Inflammatory macrophage treated with lipopolysaccharide for 1 hour (primary cell): ENCODE measurements at places on chromosomes 11 and 22.
A peak's percentile ranks its signal among the peaks of the same experiment; 100 is the strongest.

- DNase-seq: no peak
Measured at GRCh38 chr11:120198787-120199469, 11.9 kb upstream of the OAF start.

DNA sequence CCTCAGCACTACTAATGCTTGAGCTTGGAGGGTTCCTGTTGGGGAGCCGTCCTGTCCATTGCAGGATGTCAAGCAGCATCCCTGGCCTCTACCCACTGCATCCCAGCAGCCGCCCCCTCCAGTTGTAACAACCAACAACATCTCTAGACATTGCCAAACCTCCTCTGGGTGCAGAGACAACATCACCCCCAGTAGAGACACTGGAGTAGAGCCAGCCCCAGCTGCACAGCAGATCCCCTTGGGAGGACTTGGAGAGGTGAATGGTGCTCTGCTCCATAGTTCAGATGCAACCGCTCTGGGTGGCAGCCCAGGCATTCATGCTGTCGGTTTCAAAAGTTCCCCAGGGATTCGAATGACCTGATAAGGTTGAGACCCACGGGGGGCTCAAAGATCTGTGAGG lies 259.0 kb downstream of the MN1 start:
- no peak for DNase-seq

DNA sequence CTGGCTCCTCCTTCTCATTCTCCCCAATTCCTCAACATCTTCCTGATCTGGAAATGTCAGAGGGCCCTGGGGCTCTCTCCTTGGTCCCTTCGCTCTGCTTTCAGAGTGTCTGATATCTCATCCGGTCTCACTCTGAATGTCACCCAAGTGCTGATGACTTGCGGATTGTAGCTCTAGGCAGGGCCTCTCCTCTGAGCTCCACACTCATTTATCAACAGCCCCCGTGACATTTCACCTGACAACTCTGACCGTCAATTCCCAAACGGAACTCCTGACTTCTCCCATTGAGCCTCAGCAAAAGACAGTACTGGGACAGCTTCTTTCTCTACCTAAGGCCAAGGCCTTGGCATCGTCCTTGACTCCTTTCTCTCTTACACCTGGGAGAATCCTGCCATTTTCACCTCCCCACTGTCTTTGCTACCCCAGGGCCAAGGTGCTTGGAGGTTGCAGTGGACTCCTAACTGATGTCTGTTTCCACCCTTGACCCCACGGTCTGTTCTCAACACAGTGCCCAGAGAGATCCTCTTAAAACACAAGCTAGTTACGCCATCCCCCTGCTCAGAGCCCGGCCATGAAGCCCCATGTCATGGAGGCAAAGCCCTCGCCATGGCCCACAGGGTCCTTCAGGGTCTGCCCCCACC lies 57.5 kb upstream of the THY1 start:
- no peak for DNase-seq

DNA sequence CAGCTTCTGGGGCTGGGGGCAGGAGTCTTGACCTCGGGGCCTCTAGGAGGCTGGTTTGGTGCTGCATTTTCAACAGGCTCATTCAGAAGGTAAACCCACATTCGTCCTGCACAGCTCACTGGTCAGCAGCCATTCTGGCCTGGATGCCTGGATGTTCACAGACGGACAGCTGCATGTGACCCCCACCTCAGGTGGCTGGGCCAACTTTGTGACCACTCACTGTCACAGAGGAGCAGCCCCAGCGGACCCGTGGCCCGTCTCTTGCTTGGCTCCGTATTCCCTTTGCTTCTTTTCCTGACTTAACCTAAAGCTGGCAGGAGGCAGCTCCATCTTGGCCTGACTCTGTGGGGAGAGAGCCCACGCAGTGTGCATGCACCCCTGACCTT lies 8.2 kb downstream of the DGCR8 start:
- no peak for DNase-seq

DNA sequence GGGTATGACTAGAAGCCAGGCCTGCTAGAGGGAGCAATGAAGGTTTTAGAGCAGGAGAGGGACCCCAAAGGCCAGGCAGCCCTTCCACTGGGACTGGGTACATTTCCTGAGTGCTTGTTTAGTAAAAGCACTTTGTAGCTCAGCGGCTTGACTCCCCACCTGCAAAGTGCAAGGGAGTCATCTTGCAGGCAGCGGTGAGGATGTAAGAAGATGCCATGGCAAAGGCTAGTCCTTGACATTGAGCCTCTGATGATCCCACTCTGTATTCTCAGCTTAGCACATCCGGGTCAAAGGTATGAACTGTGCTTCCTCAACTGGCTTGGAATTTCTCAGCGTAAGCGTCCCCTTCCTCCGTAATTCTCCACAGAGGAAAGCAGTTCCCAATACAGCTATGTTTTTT lies 3.1 kb upstream of the UBE2L3 start:
- DNase-seq: no peak

- DNase-seq: peak; percentile 26
Measured at GRCh38 chr11:118521892-118522311, 5.4 kb upstream of the TTC36 start.

DNA sequence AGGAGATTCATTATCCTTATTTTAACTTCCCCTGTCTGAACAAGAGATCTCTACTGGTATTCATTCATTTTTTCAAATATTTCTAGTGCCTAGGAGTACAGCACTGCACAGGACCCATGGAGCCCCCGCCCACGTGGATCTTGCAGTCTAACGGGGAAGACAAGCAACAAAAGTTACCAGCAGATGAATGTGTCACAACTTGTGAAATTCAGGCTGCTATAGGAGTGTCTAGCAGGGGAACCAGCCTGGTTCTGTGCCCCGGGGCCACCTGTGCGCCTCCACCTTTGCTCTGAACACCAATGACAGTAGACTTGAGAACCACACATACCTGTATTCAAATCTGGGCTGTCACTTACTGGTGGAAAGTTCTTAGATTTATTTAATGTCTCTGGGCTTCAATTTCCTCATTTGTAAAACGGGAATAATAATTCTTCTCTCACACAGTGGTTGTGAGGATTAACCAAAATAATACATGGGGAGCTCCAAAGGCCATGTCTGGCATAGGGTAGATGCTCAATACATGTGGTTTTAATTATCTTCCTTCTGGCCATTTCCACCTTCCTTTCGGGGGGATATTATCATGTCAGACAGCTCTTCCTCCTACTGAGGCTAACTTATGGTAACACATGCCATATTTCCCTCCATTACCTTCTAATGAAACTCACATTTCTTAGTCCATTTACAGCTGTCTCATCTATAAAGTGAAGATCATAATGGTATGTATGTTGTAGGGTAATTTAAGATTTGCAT lies 17.8 kb downstream of the POU2AF1 start:
- DNase-seq: no peak

DNA sequence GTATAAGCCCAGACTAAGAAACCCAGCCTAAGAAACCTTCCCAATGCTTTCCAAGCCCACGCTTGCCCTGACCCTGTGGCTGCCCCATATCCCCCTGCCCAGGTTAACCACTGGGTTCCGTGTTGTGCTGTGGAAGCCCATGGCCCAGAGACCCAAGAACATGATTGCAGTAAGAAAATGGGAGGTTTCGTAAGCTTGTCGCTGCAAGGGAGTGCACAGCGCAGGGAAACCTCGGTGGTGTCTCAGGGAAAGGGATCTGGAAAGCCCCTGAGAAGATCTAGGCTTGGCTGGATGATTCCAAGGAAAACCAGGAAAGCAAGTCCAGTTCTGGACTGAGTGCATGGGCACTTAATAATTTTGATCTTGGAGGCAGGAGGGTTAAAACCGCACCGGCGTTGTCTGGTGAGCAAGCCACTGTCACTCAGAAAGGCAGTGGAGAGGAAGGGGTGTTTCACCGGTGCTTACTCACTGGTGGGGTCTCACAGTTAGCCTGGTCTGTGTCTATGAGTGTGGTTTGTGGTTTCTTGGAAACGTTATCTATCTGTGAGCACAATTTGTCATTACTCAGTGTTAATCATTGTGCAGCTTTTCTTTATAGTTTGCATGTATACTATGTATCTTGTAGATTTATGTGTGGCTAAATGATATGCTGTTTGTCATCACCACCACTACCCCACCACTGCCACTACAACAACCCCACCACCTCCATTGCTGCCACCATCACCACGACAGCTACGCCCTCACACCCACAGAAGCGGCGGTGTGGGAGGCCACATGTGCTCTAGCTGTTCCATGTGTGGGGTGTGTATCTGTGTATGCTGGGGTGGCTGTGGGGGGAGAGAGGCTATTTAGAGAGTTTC lies 53.3 kb upstream of the PRDM11 start:
- no peak for DNase-seq

GRCh38 chr11:76663486-76663810 lies 7.1 kb downstream of the LRRC32 start:
- no peak for DNase-seq

- DNase-seq: no peak
Measured at GRCh38 chr11:87136236-87136635, 98.5 kb downstream of the TMEM135 start.

- no peak for DNase-seq
Measured at GRCh38 chr11:116557282-116557681, 215.5 kb downstream of the BUD13 start.

GRCh38 chr11:65852508-65853245 lies 5.3 kb downstream of the CFL1 start:
- DNase-seq: no peak

DNA sequence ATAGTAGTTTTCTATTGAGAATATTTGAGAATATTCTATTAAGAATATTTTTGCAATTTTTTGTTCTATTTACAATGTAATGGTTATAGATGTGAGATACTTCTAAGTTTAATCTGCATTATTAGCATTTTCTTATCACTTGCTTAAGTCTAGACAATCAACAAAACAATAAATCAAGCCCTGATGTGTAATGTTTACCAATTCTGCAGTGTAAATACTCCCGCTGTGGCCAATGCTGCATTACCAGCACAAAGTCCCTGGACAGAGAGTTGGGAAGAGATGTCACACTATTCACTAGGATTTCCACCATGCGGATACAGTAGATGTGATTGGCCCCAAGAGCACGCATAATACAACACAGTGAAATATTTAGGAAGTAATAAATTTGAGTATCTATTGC lies 47.6 kb upstream of the GCAT start:
- DNase-seq: no peak

DNA sequence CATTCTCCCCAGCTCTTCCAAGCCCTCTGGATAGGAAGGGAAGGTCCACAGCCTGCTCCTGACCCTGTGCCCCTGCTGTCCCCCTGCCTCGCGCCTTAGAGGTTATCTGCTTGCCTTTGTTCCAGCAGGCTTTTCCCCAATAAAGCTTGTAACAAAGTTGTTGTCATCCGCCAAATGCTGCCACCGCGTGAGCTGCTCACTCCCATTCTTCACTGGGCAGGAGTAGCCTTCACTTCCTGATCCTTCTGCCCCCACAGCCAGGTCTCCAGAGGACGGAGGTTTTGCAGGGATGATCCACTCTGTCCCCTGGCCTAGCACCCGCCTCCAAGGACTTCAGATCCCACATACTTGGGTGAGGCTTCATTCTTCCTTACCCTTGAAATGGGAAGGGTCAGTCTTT lies 94.0 kb upstream of the RASSF10 start:
- DNase-seq: no peak

- no peak for DNase-seq
Measured at GRCh38 chr11:76604626-76605241, 65.8 kb downstream of the LRRC32 start.

GRCh38 chr11:2975594-2975993 lies 16.5 kb downstream of the NAP1L4 start:
- peak; percentile 44 for DNase-seq
